Glutamatergic neuron (in vitro differentiated cells): ENCODE measurements at places on chromosomes 3 and 15. TPM values are rescaled to one million over a fixed set of nuclear protein-coding genes. Genes with fewer than 3 reads are reported as not detected.

The WDR5B gene
- 3.4 TPM for total RNA-seq

The NMNAT3 gene
- total RNA-seq: 0.61 TPM

The SPINK8 gene
- total RNA-seq: not detected

The ECE2 gene
- 1.6 TPM for total RNA-seq

The UNC13C gene
- total RNA-seq: 0.49 TPM

The DALRD3 gene
- 26.3 TPM for total RNA-seq

The RARRES1 gene
- 1.7 TPM for total RNA-seq

DNA sequence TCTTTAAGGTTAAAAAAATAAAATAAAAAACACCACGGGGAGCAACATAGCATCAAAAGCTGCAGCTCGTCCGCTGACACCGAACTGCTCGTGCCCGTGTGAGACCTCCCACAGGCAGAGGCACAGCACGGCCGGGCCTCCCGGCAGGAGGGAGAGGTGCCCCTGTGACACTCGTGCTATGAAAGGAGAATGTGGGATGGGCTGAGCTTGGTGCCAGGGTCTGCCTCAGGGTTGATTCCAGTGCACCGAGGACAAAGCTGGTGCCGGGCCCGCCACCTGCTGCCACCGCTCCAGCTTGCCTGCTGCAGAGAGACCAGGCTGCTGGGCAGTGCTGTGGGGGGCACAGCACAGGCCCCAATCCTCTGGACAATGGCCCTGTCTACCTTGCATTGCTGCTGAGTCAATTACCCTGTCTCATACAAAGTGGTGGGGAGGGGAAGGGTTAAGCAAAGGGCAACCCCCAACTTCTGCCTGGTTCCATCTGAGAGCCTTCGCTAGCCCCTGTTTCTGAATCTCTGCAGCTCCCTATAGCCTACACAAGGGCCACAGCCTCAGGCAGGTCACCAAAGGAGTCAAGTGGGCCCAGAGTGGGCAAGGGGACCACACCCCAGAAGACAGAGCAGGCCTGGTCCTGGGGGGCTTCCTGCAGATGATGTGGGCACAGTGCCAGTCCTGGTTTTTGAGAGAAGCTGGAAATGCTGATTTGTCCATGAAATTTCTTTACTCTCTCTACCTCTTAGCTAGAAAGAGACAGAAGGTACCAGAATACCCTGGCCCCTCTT, 74.0 kb upstream of the SNRPA1 start:
- H3K4me1 ChIP-seq: peaks cover 9% of the 10 kb centered on the region
- H3K4me3 ChIP-seq: no peak overlapping the region
- H3K27ac ChIP-seq: no peak overlapping the region
- peaks cover 15% of the 10 kb centered on the region for H3K36me3 ChIP-seq
- no peaks in the 10 kb centered on the region for H3K27me3 ChIP-seq

- H3K4me1 ChIP-seq: peaks cover 19% of the 10 kb centered on the region
- no peak for DNase-seq
- peaks cover 5% of the 10 kb centered on the region for H3K27me3 ChIP-seq
- H3K4me3 ChIP-seq: no peak overlapping the region
These were observed 15.7 kb downstream of the CAV3 start for GRCh38 chr3:8749316-8749715.

DNA sequence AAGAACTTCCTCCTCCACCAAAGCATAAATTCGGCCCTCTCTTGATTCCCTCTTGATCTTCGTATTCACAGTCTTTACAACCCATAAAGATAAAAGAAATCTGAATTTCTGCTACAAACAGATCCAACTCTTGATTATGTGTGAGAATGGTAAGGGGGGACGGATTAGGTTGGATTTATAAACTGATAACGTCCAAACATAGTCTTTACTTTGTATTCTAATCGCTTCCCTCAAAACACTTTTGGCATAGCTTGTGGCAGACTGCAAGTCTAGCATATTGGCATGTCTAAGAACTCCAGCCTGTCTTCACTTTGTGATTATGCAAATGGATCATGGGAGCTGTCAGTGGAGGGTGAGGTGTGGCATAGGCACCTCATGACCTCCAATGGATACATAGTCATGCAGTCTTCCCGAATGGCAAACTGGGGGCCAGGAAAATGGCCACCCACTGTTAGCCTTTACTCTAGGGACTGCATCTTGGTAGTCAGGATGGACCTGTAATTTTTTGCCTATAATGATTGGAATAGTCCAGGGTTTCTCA, 24.3 kb upstream of the GPR171 start:
- H3K36me3 ChIP-seq: peaks cover 6% of the 10 kb centered on the region
- H3K4me1 ChIP-seq: peaks cover 10% of the 10 kb centered on the region
- no peak for DNase-seq
- H3K4me3 ChIP-seq: no peak overlapping the region
- H3K27ac ChIP-seq: no peak overlapping the region
- peaks cover 4% of the 10 kb centered on the region for H3K27me3 ChIP-seq

- H3K27ac ChIP-seq: no peak overlapping the region
- no peak overlapping the region for H3K4me3 ChIP-seq
- no peaks in the 10 kb centered on the region for H3K27me3 ChIP-seq
These were observed 15.9 kb downstream of the EMC7 start for GRCh38 chr15:34085746-34086145.

- no peak for DNase-seq
- H3K27ac ChIP-seq: no peak overlapping the region
- no peaks in the 10 kb centered on the region for H3K27me3 ChIP-seq
- H3K36me3 ChIP-seq: no peaks in the 10 kb centered on the region
- H3K4me3 ChIP-seq: no peak overlapping the region
These were observed 92.8 kb downstream of the GOLIM4 start for GRCh38 chr3:168002786-168003368.

DNA sequence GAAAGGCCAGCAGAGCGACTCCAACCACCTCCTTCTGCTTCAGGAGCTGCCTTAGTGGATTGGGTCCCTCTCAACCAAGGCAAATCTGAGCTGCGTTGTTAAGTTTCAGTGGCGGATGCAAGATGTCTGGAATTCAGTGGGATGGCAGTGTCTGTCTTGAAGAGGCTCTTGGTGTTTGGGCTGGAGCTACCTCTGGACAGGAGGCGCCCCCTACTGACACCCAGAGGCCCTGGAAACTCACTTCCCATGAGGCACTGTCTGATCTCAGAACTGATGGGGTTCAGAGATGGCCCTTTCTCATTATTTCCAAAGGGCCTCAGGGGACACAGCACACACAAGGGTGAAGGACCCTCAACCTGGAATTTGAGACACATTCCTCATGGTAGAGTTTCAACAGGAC, 6.0 kb upstream of the SLC28A1 start:
- H3K36me3 ChIP-seq: no peaks in the 10 kb centered on the region
- no peak overlapping the region for H3K4me3 ChIP-seq
- peak; percentile 73 for DNase-seq
- peaks cover 17% of the 10 kb centered on the region for H3K4me1 ChIP-seq
- peaks cover 9% of the 10 kb centered on the region for H3K27me3 ChIP-seq
- H3K27ac ChIP-seq: no peak overlapping the region

DNA sequence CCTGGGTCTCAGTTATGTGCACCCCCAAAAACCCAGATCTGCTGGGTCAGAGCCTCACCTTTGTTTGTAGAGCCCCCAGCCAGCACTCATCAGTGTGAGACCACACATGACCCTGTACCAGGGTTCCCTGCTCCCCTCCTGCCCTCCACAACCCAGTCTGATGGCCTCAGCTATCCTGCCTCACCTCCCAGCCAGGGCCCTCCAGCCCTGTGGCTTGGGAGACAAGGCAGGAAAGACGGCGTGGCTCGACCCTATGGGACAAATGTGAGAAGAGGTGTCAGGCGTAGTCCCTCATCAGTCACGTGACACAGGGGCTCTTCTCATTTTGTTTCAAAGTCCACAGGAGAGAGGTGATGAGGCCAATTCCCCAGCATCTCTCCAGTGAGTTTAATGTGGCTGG, 28.3 kb upstream of the PRR23E start:
- H3K4me3 ChIP-seq: no peak overlapping the region
- DNase-seq: no peak
- peaks cover 18% of the 10 kb centered on the region for H3K4me1 ChIP-seq

DNA sequence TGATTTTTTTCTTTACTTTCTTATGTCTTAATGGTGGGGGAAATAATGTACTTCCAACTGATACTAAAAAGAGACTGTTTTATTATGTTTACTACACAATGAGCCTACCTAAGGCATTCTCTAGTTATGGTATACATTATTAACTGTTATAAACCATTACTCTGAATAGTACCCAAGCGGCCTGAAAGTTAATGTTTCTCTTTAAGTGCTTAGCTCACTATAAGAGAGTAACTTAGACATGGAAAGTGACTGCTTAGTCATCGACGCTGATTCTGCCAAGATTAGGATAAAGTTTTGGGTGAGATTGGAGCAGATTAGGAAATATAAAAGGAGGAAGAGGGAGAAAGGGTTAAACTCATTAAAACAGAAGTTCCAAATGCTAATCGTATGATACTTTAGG, 365.0 kb downstream of the NLGN1 start:
- DNase-seq: no peak
- no peak overlapping the region for H3K27ac ChIP-seq
- H3K36me3 ChIP-seq: no peaks in the 10 kb centered on the region
- no peaks in the 10 kb centered on the region for H3K27me3 ChIP-seq

DNA sequence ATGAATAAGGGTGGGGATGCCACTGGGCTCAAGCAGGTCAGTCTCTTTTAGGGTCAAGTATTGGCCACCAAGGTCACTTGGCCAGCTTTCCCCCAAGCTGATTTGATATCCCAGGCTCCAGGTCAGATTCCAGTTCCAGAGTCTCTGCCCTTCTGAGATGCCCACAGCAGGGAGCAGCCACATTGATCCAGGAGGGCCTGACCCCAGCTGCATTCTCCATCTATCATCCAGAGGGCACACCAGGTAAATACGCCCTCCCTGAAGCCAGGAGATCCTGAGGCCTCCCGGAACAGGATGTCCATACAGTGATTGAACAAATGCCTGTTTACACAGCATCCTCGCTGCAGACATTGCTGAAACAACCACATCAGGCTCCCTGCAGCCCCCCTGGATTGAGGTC, 264.6 kb upstream of the TLE3 start:
- H3K27me3 ChIP-seq: peaks cover 1% of the 10 kb centered on the region
- H3K36me3 ChIP-seq: no peaks in the 10 kb centered on the region
- H3K4me3 ChIP-seq: no peak overlapping the region

- H3K27ac ChIP-seq: no peak overlapping the region
- no peaks in the 10 kb centered on the region for H3K27me3 ChIP-seq
- H3K36me3 ChIP-seq: no peaks in the 10 kb centered on the region
- H3K4me1 ChIP-seq: no peaks in the 10 kb centered on the region
These were observed 160.6 kb upstream of the WNT5A start for GRCh38 chr3:55647670-55648069.

GRCh38 chr3:73716418-73716817, 91.7 kb upstream of the PDZRN3 start:
- no peaks in the 10 kb centered on the region for H3K27me3 ChIP-seq
- no peaks in the 10 kb centered on the region for H3K4me1 ChIP-seq
- H3K27ac ChIP-seq: no peak overlapping the region
- H3K36me3 ChIP-seq: peaks cover 5% of the 10 kb centered on the region
- H3K4me3 ChIP-seq: no peak overlapping the region
- no peak for DNase-seq
